Left cardiac atrium (tissue), 4 donors: ENCODE measurements at places on chromosomes 4 and X.

- no peak for DNase-seq
Observed at GRCh38 chrX:35040871-35041270, 98.3 kb downstream of the FAM47B start.

- DNase-seq: no peak
Observed at GRCh38 chr4:61210186-61210939, 10.2 kb downstream of the ADGRL3 start.

DNA sequence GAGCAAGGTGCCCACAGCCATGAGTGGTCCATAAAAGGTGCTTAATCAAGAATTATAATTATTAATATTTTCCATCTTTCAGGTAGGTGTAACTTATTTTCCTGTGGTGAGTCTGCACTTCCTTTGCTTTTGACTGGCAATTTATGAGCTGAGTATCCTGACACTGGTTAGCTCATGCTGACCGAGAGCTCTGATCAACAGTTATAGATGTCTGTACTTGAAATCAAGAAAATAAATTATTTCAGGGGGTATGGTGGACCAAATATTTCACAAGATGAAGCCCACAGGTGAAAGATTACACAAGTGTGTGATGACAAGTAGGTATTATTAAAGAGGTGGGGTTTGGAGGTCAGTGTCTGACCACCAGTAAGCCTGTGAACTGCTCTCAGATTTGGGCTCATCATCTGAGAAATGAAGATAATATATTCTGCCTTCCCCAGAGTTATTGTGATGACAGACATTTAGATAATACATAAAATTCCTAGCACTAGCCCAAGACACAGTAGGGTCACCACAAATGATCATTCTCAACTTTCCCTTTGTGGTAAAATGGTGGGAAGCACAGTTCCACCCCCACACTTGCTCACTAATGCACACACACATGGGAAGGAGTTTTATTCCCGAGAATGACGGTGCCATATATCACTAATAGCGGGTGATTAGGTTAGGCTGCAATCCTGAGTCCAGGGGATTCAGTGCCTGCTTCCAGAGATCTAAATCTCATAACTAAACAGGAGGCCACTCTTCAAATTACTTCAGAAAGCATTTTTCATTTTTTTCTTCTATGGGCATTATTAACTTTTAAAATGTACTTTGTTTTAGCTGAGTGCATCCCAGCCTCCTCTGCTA is 34.0 kb upstream of the PACRGL start:
- DNase-seq: no peak

DNA sequence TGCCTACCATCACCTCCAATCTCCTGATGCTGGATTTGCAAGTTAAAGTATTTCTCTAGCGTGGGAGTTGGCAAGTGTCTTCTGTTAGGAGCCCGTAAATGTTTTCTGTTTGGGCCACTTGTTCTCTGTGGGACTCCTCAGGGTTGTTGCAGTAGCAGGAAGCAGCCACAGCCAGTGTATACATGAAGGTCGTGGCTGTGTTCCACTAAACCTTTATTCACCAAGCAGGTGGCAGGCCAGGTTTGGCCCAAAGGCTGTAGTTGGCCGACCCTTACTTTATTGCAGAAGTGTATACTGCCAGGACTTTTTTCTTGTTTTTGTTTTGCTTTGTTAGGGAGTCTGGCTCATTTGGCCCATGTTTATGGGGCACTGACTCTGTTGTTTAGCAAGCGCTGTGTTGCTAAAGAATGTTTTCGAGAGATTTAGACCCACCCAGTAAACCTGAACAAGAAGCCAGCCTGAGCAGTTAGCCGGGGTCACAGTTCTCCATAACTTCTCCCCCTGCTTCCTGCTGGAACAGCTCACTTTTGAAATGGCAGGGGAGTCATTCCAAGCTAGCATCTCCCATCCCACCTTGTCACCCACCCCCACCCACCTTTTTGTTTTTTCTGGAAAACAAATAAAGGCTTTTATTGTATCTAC is 58.8 kb downstream of the SHROOM2 start:
- DNase-seq: no peak

GRCh38 chrX:42237956-42238355 is 314.6 kb upstream of the CASK start:
- DNase-seq: no peak

- DNase-seq: no peak
Observed at GRCh38 chrX:96576368-96576767, 108.3 kb upstream of the DIAPH2 start.

DNA sequence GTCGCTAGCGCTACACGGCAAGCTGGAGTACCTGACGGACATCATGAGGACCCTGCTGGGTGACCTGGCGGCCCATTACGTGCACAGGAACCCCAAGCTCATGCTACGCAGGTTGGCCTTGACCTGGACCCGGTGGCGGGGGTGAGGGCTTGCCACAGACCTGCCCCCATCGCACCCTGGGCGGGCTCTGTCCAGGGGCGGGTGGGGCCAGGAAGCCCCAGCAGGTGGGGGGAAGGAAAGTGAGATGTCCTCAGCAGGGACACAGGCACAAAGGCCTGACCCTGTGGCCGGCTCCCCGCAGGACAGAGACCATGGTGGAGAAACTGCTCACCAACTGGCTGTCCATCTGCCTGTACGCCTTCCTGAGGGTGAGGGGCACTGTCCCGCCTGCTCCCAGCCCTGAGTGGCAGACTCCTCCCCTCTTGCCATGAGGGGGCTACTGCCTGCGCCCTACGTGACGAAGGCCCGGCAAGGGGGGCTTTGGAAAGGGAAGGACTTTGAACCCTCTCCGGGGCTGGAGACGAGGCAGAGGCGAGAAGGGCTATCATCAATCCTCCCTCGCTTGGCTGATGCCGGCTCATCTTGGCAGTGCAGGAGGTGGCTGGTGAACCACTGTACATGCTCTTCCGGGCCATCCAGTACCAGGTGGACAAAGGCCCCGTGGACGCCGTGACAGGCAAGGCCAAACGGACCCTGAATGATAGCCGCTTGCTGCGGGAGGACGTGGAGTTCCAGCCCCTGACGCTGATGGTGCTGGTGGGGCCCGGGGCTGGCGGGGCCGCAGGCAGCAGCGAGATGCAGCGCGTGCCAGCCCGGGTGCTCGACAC is 5.3 kb upstream of the SRPK3 start:
- DNase-seq: peak; percentile 16

- no peak for DNase-seq
Observed at GRCh38 chr4:21890231-21890630, 58.3 kb downstream of the KCNIP4 start.

- DNase-seq: no peak
Observed at GRCh38 chrX:49876750-49877149, 2.5 kb upstream of the USP27X start.

DNA sequence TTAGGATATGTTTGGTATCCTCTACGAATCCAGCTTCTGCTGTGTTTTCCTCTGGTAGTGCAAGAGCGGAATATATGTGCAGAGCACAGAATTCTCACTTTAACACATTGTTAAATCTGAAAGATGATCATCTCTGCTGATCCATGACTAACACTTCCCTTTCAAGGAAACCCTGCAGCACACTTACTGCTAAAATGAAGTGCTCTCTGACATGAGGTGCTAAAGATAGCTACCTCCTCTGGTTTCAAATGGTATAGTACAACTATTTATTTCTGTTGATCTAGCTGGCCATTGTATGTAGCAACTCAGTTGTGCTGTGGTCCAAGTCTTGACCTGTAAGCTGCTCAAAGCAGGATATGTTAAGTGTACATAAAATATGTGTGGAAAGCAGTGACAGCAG is 162.4 kb upstream of the FMR1 start:
- DNase-seq: no peak
